Epithelial cell of esophagus (primary cell): ENCODE measurements at places on chromosomes 2 and 18.
A peak's percentile ranks its signal among the peaks of the same experiment; 100 is the strongest.

DNA sequence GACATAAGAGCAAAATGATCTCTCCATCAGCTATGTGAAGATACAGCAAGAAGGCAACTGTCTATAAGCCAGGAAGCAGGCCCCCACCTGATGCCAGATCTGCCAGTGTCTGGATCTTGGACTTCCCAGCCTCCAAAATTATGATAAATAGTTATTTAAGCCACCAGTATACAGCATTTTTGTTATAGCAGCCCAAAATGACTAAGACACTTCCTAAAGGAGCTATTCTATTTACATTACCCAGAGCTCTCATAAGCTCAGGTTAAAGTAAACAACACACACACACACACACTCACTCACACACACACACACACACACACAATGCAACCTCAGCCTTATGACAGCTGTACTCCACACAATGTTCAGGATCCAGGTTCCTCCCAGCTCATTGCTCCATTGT lies 5.7 kb upstream of the YPEL5 start:
- no peak for DNase-seq

GRCh38 chr2:119158563-119159347 lies at the start of gene C1QL2:
Gene C1QL2, minus strand, starts transcription at chr2:119158751. Its CDS starts 482 bp downstream, at chr2:119158269.
- DNase-seq: no peak

GRCh38 chr18:69109686-69110085 lies 291.0 kb upstream of the DOK6 start:
- no peak for DNase-seq

- no peak for DNase-seq
Measured at GRCh38 chr2:30649828-30650227, 157.4 kb downstream of the CAPN13 start.

GRCh38 chr2:85830645-85831044 lies 58.1 kb downstream of the ST3GAL5 start:
- DNase-seq: peak; percentile 15

DNA sequence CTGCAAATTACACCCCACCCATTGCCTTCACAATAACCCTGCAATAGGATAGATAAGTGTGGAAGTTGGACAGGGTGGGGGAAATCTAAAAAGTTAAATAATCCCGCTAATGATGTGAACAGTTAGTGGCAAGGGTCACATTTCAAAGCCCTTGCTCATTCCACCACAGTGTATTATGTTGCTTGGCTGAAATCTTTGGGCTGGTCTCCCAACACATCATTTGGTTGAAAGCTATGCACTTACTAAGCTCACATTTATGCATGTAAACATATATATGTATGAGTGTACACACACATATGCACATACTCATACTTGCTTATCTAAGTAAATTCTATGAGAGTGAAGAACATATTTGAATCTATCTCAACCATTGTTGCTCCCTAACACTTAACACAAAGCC lies 197.8 kb downstream of the RDH14 start:
- DNase-seq: peak; percentile 58

DNA sequence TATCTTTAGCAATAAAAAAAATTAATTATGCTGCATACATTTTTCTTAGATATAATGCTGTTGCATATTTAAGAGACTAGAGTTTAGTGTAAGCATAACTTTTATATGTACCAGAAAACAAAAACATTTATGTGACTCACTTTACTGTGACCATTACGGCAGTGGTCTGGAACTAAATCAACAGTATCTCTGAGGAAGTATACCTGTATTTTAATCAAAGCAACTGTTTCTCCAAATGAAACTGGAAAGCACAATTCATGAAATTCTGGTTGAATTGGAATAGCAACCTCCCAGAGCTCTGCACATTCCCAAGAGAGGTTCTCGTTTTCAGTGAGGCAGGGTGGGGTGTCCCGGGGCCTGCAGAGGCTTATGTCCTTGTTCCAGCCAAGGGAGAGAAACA lies 112.2 kb upstream of the TACR1 start:
- DNase-seq: no peak

GRCh38 chr2:47899915-47900816 lies 6.1 kb downstream of the FBXO11 start:
- no peak for DNase-seq

- peak; percentile 50 for DNase-seq
Measured at GRCh38 chr2:206452750-206453149, 9.4 kb downstream of the ADAM23 start.

- DNase-seq: no peak
Measured at GRCh38 chr2:212195626-212196025, 343.0 kb downstream of the ERBB4 start.

GRCh38 chr2:4408321-4408720 lies 704.9 kb downstream of the DCDC2C start:
- no peak for DNase-seq

- DNase-seq: peak; percentile 34
Measured at GRCh38 chr2:144834998-144835633, 315.2 kb upstream of the ZEB2 start.

GRCh38 chr2:119758881-119759450 lies 756 bp upstream of the PTPN4 start:
- DNase-seq: no peak

DNA sequence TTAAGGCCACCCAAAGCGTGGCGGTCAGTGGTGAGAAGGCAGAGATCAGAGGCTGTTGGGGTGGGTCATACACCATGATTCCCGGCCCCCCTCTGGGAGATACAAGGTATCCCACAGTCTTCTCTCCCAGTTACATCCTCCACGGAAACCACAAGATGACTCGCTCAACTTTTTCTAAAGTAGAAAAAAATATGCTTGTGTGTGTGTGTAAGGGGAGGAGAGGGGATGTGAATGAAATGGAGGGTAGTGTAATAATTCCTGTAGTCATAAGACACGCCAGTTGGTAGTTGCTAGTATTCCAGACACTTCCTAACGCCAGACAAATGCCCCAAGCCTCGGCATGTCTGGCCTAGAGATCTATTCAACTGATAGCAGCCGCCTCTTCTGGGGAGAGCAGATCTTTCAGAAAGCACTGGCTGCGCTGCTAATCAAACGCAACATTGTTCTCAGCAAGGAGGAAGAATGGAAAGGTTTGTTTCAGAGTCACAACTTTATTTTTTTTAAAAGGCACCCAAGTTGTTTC lies 143.5 kb downstream of the TGIF1 start:
- peak; percentile 77 for DNase-seq

DNA sequence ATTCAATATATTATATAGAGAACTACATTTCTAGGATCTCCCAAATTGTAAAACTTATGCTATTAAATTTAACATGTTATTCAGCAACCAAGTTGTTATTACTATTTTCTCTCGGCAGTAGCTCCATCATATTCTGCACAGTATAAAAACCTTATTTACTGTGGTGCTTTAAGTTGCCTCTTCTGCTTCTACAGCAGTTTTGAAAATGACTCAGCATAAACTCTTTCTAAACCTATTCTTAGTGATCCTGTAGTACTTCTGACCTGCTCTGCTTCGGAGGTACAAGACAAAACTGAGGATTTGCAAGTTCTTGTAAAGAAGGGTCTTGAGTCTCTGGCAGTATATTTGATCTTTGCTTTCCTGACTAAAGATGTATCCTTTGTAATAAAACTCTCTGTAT lies 567.2 kb downstream of the TMX3 start:
- DNase-seq: no peak

DNA sequence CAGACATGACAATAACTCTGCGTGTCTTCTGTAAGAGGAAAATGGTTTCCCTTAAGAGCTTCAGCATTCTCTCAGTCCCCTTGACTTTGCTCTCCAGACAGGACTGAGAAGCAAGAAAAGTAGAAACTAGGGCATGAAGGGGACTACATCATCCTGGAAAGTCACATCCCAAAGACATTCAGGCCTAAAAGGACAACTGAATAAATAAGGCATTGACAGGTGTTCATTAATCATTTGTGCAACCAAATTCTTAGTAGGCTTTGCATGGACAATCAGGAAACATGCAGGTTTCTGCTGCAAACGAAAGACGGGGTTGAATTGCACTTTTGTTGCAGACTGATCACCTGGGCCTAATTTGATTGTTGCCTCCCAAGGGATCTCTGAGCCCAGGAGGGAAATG lies 1.2 kb upstream of the SGPP2 start:
- no peak for DNase-seq

DNA sequence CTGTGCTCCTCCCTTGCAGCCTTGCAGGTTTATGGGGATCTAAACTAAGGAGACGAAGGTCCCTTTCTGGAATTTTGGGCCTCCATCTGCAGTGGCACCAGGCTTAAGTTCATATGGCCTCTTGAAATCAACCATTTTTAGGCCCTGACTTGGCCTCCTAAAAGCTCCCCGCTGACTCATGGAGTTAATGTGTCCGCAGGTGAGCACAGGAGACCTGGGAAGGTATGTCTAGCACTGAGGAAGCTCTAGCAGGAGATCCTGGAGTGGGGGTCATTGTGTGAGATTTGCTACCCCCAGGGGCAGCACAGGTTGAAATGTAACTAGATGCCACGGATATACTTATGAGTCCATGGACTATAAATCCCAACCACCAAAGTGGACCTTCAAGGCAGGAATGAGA lies 95.9 kb upstream of the CELF4 start:
- no peak for DNase-seq

DNA sequence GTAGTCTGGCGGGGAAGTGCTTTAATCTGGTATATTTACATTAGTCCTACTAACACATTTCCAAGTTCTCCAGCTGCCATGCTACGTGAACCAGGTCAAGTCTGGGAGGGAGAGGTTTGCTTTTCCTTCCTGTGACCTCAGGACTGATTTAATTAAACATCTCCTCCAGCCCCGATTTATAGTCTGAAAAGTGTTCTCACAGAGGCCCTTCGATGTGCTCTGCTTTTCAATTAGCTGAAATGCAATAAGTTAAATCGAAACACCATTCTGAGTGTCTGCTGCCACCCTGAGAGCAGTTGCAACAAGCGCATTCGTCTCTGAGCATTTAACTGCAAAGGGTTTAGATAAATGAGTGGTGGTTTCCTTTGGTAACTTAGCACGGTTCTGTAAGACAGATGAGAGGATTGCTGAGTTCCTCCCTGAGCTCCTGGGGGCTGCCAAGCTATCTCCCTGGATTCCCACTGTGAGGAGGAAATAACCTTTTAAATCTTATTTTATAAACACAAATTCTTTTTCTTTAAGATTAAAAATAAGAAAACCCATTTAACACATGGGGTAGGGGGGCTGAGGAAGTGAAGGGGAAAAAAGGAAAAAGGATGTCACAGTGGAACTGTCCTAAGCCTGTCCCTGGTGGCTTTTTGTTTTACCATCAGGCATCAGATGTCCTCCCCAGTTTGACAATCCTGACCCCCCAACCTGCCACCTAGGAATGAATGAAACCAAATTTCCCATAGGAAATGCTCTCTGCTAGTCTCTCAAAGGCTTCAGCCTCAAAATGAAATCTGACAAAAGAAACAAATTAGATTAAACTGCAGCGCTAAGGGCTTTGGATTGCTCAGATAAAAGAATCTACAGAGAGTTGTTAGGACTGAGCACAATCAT lies 56.5 kb upstream of the CREB1 start:
- peak; percentile 81 for DNase-seq

GRCh38 chr2:66228128-66228547 lies 206.8 kb upstream of the MEIS1 start:
- DNase-seq: no peak

GRCh38 chr2:60629801-60630385 lies 76.4 kb upstream of the BCL11A start:
- peak; percentile 51 for DNase-seq

GRCh38 chr2:10329880-10330699 lies 27.4 kb downstream of the HPCAL1 start:
- DNase-seq: peak; percentile 16

- no peak for DNase-seq
Measured at GRCh38 chr2:191212119-191212518, 33.1 kb upstream of the MYO1B start.

DNA sequence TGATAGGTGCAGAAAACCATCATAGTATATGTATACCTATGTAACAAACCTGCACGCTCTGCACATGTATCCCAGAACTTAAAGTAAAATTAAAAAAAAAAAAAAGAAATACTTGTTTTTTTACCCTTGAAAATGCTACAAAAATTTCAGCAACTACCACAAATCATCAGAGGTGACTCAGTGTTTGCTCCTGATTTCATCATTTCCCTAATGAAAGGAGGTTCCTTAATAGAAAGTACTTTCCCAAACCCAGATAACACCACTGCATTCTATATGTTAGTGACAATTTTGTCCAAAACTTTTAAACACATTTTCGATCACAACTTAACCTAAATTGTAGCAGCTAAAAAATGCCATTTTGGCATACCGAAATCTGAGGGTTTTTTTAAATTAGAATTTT lies 163.3 kb downstream of the SLC39A10 start:
- DNase-seq: peak; percentile 64

- DNase-seq: no peak
Measured at GRCh38 chr2:160097326-160097725, 34.9 kb upstream of the PLA2R1 start.

GRCh38 chr2:15858466-15858865 lies 81.9 kb upstream of the MYCN start:
- no peak for DNase-seq

- DNase-seq: no peak
Measured at GRCh38 chr18:12291690-12292089, 16.4 kb upstream of the TUBB6 start.

- DNase-seq: no peak
Measured at GRCh38 chr18:39549144-39549543, 1983.5 kb upstream of the CELF4 start.

DNA sequence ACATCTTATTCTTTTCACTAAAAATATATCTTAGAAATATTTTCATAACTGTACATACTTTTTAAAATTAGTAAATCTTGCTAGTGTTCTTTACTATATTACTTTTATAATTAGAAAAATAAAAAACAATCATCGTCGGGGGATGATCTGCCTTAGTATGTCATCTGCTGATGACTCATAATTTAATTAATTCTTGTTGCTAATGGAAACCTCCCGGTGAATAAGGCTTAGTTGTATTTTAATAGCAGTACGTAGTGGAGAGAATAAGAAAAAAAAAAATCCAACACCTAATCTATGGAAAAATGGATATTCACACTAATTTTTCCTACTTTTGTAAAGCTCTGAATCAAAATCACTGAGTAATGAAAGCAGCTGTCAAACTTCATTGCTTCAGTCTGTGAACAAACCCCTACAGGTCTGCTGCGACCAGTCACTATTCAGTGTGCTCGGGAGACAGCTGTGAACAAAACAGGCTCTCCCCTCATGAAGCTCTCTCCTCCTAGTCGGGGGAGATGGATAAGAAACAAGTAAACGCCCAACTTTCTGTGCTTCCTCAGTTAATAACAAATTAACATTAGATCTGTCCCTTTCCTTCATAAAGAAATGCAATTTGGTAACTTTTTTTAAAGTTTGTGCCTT lies 97.4 kb upstream of the UPP2 start:
- DNase-seq: peak; percentile 38

DNA sequence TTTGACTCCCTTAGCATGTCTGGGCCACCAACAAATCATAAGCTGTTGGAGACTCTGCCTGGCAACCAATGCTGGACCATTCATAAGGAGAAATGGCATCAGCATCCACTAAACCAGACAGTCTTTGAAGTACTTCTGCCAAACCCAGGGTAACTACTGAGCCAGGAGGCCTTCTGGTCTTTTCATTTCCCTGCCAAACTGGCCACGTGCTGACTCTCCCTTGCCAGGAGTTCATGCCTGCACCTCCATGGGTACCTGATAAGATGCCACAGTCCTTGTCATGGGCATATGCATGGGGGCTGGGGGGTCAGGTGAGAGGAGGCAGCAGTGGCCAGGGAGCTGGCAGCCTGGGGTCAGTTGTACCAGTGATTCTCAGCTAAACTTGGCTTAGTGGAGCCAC lies 34.2 kb upstream of the DAPL1 start:
- peak; percentile 28 for DNase-seq
